HL-60 (cell line): ENCODE measurements at places on chromosomes 7 and 10.
A peak's percentile ranks its signal among the peaks of the same experiment; 100 is the strongest.

GRCh38 chr10:119516381-119517234 lies 25.9 kb downstream of the RGS10 start:
- DNase-seq = peak; percentile 89

DNA sequence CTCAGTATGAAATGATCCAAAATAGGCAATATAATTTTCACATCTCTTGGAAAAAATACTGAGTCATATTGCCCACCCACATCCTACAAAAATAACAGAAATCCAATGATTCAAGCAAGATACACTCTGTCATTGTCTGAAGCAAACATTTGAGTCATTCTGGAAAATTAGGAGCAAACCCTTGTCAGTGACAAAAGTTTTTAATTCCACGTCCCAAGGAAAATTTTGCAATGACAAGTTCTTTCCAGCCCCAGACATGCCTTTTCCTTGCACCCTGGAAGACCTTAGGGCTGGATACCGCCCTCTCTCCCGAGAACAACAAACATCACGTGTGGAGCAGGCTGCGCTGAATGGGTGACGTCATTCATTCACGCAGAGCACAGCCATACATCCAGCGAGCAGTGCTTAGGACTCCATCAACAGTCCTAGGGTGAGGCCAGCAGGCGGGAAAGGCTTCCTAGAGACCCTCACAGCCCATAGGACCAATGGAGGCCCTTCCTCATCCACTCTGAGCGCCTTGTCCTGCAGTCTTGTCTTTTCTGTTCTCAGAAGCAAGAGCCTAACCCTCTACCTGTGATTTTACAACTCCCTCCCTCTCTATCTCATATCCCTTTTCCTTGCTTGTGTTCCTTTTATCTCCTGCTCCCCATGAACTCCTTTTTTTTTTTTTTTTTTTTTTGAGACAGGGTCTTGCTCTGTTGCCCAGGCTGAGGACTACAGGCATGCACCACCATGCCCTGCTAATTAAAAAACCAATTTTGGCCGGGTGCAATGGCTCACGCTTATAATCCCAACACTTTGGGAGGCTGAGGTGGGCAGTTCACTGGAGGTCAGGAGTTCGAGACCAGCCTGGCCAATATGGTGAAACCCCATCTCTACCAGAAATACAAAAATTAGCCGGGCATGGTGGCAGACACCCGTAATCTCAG lies 23.5 kb upstream of the KDM7A start:
- DNase-seq = no peak

- no peak for DNase-seq
Measured at GRCh38 chr10:98436704-98437103, 10.0 kb downstream of the HPS1 start.

DNA sequence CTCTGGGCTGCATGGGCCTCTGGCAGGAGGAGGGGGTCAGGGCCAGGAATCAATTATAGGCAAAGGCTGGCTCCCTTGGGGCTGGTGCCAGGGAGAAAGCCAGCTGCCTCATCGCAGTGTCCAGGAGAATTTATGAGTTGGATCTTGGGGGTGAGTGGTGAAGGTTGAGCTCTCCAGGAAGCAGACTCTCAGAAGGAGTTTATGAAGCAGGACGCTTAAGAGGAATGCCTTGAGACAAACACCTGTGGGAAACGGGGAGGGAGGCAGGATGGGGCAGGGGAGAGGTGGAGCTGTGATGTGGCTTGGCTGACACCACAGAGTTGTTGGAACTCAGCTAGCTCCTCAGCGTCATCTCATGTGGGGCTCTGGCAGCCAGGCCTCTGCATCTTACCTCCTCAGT lies 428.5 kb downstream of the RPS24 start:
- DNase-seq = no peak

GRCh38 chr7:139594911-139595476 lies 71.5 kb downstream of the CLEC2L start:
- no peak for DNase-seq
